ENCODE measurements at places on chromosomes 6 and 20.

GRCh38 chr6:43097098-43097489 is 21.0 kb downstream of the PTK7 start:
- no peak for DNase-seq

- peak; percentile 65 for DNase-seq
These were observed 91.1 kb upstream of the BTN3A2 start for GRCh38 chr6:26273673-26274588.

- DNase-seq, result no peak
These were observed 188.7 kb downstream of the FOXC1 start for GRCh38 chr6:1798303-1798964.

DNA sequence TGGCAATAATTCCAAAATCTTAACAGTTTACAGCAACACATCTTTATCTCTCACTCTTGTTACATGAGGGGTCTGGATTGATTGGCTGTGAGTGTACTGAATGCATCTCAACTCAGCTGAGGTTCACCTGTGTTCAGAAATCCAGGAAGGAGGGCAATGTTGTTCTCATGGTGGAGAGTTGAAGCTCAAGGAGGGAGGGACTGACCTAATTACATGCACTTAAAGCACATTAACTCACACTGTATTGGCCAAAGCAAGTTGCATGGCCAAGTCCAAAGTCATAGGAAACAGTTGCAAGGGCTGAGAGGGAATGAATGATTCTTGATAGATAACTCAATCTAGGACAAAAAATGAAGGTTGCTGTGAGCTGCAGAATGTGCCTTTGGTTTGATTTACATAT is 102.2 kb downstream of the DOK5 start:
- DNase-seq, result no peak

GRCh38 chr6:537114-537513 is 119.8 kb downstream of the HUS1B start:
- DNase-seq, result no peak

GRCh38 chr6:38184585-38185080 is 365.1 kb downstream of the ZFAND3 start:
- DNase-seq, result no peak

GRCh38 chr6:31952140-31952805 is 6.4 kb downstream of the CFB start:
- DNase-seq, result peak; percentile 40

DNA sequence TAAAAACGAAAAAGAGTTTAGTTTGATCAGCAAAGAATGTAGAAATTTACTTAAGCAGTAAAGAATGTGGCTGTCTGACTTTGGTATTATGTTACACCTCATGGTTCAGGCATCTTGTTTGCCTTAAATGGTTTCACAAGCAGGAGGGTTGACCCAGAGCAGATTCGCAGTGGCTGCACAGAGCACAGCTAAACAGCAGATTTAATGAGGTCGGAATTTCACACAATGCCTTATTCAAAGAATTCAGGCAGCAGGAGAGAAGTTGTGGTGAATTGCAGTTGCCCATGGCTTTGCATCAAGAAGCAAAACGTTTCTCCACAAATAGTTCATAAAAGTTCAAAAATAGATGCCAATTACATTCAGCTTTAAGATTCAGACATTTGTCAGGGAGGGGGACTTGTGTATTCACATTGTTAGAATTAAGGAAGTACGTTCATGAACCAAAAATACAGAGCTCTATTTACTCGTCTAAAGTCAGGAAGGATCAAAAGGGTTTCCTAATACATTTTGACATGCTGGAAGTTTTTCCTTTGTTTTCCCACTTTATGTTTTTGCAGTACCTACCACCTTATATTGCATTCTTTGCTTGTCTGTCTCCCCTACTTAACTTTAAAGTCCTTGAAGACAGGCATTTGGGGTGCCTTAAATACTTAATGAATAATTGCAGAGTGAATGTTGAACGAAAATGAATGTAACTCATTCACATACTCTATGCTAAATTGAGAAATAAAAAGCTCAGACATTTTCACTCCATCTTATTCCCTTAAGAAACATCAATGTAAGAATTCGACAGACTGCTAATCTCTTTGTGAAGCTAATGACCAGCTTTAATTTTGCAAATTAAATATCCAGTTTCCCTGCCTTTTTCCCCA is 1163.6 kb upstream of the CITED2 start:
- no peak for DNase-seq

- DNase-seq, result no peak
These were observed 74.8 kb downstream of the RIN2 start for GRCh38 chr20:19832875-19833274.

DNA sequence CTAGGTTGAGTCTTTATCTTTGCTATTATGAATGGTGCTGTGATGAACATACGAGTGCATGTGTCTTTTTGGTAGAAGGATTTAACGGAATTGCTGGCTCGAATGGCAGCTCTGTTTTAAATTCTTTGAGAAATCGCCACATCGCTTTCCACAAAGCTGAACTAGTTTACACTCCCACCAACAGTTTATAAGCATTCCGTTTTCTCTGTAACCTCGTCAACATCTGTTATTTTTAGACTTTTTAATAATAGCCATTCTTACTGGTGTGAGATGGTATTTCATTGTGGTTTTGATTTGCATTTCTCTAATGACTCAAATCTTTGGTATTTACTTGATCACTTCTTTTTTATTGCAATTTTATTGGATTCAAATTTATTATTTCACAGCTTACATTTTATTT is 117.4 kb upstream of the HDGFL1 start:
- no peak for DNase-seq

DNA sequence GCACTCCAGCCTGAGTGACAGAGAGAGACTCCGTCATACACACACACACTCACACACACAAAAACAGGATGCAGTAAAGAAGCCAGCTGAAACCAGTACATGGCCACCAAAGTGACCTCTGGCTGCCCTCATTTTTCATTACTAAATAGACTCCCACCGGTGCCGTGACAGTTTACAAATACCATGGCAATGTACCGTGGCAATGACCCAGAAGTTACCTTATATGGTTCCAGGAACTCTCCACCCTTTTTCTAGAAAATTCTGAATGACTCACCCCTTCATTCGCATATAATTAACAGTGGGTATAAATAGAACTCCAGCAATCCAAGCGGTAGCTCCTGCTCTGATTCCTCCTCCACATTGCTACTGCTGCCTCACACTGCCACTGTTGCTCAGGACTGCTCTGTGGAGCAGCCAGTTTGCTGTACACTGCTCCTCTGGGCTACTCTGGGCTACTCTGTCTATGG is 57.7 kb downstream of the SNX5 start:
- no peak for DNase-seq

- DNase-seq, result no peak
These were observed 292.7 kb downstream of the ESR1 start for GRCh38 chr6:152100183-152100618.

- no peak for DNase-seq
These were observed 548 bp downstream of the SALL4 start for GRCh38 chr20:51801823-51802123.

- no peak for DNase-seq
These were observed 34.0 kb downstream of the PREX1 start for GRCh38 chr20:48793776-48794175.

GRCh38 chr6:69285054-69285453 is 511.8 kb downstream of the LMBRD1 start:
- no peak for DNase-seq

DNA sequence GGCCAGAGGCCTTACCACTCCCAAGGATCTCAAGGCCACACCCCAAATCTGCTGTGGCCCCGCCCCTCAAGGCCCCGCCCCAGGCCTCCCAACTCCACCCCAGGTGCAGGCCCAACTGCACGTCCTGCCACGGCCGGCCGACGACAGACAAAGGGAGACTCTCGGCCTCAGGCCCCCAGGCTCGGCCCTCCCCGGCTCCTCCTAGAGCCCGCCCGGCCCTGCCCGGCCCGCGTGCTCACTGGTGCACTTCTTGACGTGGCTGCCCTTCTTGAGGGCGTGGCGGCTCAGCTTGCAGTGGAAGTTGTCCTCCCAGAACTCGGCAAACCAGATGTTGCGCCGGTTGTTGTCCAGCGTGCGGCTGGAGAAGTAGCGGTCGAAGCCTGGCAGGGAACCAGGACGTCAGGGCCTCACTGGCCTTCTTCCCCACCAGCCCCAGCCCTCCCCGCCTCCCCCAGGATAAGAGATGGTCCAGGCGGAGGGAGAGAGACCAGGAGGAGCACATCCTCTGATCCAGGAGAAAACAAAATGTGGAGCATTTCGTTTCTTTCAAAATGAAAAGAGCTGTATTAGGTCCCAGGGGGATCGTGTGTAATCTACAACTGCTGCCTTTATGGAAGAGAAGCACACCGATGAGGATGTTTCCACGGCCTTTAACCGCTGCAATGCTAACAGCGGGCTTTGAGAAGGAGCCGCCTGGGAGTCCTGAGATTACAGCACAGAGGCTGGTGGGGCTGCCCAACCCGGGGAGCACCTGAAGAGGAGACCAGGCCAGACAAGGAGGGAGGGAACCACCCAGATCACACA is 89.4 kb downstream of the GRM4 start:
- DNase-seq, result no peak

DNA sequence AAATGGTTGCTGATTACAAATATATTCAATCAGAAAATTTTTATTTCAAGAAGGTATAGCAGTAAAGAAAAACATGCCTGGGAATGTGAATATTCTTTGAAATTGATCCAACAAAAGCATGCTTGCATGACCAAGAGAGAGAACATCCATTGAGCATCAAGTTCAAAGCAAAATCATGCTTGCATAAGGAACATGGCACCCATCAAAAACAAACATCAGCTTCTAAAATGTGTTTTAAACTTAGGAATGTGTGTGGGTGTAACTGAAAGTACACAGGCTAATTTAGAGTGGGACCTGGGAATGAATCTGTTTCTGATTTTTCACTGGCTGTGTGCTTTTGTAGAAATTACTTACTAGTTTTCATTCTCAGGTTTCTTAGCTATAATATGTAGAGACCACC is 5.6 kb downstream of the SLC17A5 start:
- DNase-seq, result no peak

Data from hematopoietic multipotent progenitor cell (in vitro differentiated cells).